Osteoblast (primary cell): ENCODE measurements at places on chromosomes 4 and X. TPM values are rescaled to one million over a fixed set of nuclear protein-coding genes. Genes with fewer than 3 reads are reported as not detected.

DNA sequence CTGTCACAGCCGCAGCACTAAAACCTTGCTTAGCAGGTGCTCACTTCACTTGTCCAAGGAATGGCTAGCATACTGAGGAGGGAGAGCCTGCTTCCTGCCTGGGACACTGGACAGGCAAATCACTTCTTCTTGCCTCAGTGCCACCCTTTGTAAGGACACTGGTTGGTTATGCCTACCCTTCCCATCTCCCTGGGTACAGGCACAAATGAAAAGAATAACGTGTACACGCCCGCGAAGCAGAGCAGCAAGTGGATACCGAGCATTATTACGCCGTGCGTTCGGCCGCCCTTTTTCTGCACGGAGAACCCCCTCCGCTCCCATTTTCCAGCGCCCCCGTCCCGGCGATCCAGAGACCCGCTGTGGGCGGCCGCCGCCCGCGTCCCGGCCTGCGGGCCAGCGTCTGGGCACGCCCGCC is 338 bp upstream of the KLHL2 start:
- H3K36me3 ChIP-seq = no peaks in the 10 kb centered on the region
- H3K27ac ChIP-seq = no peak overlapping the region
- H3K4me3 ChIP-seq = peak overlapping the region; percentile 88
- H3K4me1 ChIP-seq = peaks cover 21% of the 10 kb centered on the region

DNA sequence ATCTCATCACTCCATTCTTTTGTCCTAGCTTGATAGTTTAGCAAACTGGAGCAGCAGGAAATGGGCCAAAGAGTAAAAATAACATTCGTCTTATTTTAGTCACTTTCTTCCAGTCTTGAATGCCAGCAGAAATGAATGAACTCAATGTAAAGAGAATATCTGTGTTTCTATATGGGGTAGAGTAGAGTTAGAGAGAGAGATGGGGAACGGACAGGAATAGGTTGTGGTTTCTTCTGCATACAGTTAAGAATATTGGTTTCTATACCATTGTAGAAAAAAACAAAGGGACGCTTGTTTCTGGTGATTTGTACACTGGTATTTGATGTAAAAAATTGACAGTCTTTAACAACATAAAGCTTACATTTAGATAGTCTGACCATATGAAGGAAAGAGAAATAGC is 8.9 kb downstream of the GPR174 start:
- H3K27me3 ChIP-seq = no peaks in the 10 kb centered on the region
- H3K4me3 ChIP-seq = no peak overlapping the region
- no peak overlapping the region for H3K27ac ChIP-seq
- H3K4me1 ChIP-seq = no peaks in the 10 kb centered on the region
- DNase-seq = no peak

DNA sequence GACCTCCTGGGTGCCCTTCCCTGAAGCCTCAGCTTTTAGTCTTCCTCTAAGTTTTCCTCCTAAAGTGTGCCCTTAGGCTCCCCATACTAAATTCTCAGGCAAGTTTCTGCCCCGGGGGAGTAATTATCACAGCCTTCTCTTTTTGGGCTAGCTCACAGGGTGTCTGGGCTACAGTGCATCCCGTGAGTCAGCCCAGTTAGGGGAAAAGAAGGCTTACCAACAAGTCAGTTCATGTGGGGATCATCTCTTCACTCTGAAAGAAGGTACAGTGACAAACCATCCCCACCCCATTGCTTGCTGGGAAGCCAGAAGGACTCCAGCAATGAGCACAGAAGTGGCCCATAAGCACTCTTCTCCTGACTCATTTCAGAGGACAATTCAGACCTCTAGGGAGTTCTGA is 134.7 kb upstream of the FAM9C start:
- H3K4me3 ChIP-seq = no peak overlapping the region
- peaks cover 11% of the 10 kb centered on the region for H3K4me1 ChIP-seq
- no peaks in the 10 kb centered on the region for H3K36me3 ChIP-seq
- no peaks in the 10 kb centered on the region for H3K27me3 ChIP-seq

DNA sequence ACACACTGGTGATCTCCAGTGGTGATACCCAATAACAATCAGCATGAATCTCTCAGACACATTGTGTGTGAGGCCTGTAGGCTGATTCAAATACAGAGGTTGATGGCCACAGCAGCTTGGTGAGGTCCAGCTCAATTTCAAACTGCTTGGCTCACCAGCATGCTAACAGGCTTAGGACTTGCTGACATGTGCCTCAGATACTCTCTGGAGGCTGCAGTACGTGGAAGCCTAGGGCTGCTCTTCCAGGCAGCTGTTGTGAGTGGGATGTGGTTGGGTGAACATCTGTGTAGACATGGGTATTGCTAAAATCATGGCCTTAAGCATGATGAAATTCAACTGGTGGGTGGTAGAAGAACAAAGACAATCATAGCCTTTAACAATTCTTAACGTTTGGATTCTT is 4.3 kb downstream of the CXCL9 start:
- DNase-seq = no peak
- H3K4me3 ChIP-seq = no peak overlapping the region
- H3K36me3 ChIP-seq = no peaks in the 10 kb centered on the region

- no peaks in the 10 kb centered on the region for H3K36me3 ChIP-seq
- H3K27ac ChIP-seq = no peak overlapping the region
- H3K4me1 ChIP-seq = no peaks in the 10 kb centered on the region
- no peak for DNase-seq
- peaks cover 66% of the 10 kb centered on the region for H3K27me3 ChIP-seq
Measured at GRCh38 chr4:185011408-185011807, 6.9 kb upstream of the HELT start.

- no peaks in the 10 kb centered on the region for H3K27me3 ChIP-seq
- no peaks in the 10 kb centered on the region for H3K4me1 ChIP-seq
- no peaks in the 10 kb centered on the region for H3K36me3 ChIP-seq
- H3K27ac ChIP-seq = no peak overlapping the region
- DNase-seq = no peak
Measured at GRCh38 chr4:8708401-8709021, 115.9 kb downstream of the CPZ start.

DNA sequence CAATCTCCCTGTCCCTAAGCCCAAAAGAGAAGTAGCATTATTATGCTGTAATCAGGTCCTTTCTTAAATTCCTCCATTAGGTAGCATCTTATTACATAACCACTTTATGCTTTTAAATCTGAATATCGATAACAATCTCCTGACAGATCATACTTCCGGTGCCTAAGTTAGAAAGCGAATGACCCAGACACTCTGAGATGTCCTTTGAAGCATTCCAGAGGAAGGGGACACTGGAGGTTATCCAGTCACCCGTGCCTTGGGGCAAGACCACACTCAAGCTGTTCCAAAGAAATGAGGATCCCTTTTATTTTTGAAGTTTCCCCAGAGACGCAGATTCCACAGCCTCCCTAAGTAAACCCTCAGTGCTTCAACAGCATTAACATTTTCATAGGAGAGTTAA is 125.7 kb downstream of the PALLD start:
- no peaks in the 10 kb centered on the region for H3K27me3 ChIP-seq
- H3K4me3 ChIP-seq = no peak overlapping the region
- no peak for DNase-seq
- peak overlapping the region; percentile 93 for H3K27ac ChIP-seq
- no peaks in the 10 kb centered on the region for H3K36me3 ChIP-seq

GRCh38 chrX:107117993-107118321 is 665 bp downstream of the RBM41 start:
- H3K27ac ChIP-seq = no peak overlapping the region
- peaks cover 18% of the 10 kb centered on the region for H3K36me3 ChIP-seq
- peaks cover 14% of the 10 kb centered on the region for H3K27me3 ChIP-seq
- no peak for DNase-seq
- H3K4me1 ChIP-seq = peaks cover 3% of the 10 kb centered on the region
- H3K4me3 ChIP-seq = peak overlapping the region; percentile 70

GRCh38 chrX:27987862-27988646 is 6.8 kb upstream of the DCAF8L1 start:
- no peak for DNase-seq
- H3K4me3 ChIP-seq = no peak overlapping the region
- H3K27ac ChIP-seq = no peak overlapping the region
- H3K36me3 ChIP-seq = no peaks in the 10 kb centered on the region
- no peaks in the 10 kb centered on the region for H3K4me1 ChIP-seq

DNA sequence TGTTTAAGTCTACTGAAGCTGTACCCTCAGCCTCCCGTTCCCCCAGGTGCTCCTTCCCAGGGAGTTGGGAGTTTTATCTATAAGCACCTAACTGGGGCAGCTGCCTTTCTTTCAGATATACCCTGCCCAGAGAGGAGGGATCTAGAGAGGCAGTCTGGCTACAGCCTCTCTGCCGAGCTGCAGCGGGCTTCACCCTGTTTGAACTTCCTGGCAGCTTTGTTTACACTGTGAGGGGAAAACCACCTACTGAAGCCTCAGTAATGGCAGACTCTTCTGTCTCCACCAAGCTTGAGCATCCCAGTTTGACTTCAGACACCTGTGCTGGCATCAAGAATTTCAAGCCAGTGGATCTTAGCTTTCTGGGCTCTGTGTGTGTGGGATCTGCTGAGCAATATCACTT is 122.5 kb downstream of the MAGEE1 start:
- H3K4me3 ChIP-seq = no peak overlapping the region
- DNase-seq = no peak
- H3K27ac ChIP-seq = no peak overlapping the region
- H3K27me3 ChIP-seq = no peaks in the 10 kb centered on the region
- no peaks in the 10 kb centered on the region for H3K4me1 ChIP-seq

GRCh38 chr4:138242834-138243156 is 646 bp upstream of the SLC7A11 start:
- H3K4me1 ChIP-seq = peaks cover 13% of the 10 kb centered on the region
- H3K4me3 ChIP-seq = peak overlapping the region; percentile 67
- H3K27ac ChIP-seq = peak overlapping the region; percentile 97
- DNase-seq = peak; percentile 44
- H3K36me3 ChIP-seq = no peaks in the 10 kb centered on the region

DNA sequence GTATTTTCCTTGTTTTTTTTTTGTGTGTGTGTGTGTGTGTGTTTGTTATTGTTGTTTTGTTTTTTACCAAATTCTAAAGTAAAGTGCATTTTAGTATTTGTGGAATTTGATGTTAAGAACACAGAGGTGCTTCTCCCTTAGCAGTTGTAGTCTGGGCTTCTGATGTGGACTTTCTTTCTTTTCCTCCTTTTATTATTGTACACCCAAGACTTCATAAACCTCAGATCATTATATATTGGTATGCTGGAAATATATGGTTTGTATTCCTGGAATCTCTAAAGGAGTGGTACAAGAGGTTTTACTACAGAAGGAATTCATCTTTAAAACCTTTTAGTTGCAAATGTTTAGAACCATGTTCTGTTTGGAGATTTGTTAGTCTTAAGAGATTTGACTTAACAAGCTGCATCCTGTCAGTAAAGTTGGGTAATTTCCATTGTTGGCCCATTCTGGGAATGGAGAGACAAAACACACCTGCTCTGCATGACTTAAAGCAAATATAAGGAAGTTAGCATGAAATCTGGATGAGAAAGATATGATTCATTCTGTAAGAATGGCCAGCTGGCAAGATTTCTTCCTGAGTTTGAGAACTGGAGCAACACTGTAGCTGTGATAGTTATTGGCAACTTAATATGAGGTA is 64.0 kb downstream of the SMAD1 start:
- no peak overlapping the region for H3K27ac ChIP-seq
- no peak for DNase-seq
- no peaks in the 10 kb centered on the region for H3K27me3 ChIP-seq
- H3K36me3 ChIP-seq = no peaks in the 10 kb centered on the region
- no peaks in the 10 kb centered on the region for H3K4me1 ChIP-seq

GRCh38 chrX:135273162-135273561 is 21.3 kb downstream of the ETDA start:
- H3K27me3 ChIP-seq = no peaks in the 10 kb centered on the region
- H3K27ac ChIP-seq = no peak overlapping the region
- H3K4me1 ChIP-seq = no peaks in the 10 kb centered on the region

GRCh38 chrX:44011506-44011905 is 38.3 kb upstream of the NDP start:
- no peak overlapping the region for H3K4me3 ChIP-seq
- no peaks in the 10 kb centered on the region for H3K27me3 ChIP-seq
- peaks cover 21% of the 10 kb centered on the region for H3K4me1 ChIP-seq

DNA sequence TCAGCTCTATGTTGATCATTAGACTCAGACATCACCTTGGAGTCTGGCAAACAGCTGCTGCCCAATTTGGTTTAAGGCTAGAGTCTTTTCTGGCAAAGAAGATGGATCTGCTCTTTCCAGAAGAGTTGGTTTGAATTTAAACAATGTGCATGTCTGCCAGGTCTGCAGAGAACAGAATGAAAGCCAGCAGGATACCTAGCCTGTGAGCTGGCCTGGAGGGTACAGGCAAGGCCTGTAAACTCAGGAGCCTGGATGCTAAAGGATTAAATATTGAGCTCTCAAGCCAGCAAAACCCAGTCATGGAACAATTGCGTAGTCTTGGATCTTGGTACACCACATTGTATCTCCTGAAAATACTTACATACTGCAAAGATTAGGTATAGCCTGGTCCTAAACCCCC is 15.6 kb upstream of the PDLIM3 start:
- no peak overlapping the region for H3K4me3 ChIP-seq
- no peak overlapping the region for H3K27ac ChIP-seq
- no peaks in the 10 kb centered on the region for H3K4me1 ChIP-seq
- H3K36me3 ChIP-seq = no peaks in the 10 kb centered on the region

GRCh38 chr4:182978152-182978827 is 61.1 kb upstream of the DCTD start:
- no peak overlapping the region for H3K4me3 ChIP-seq
- H3K27ac ChIP-seq = no peak overlapping the region
- H3K36me3 ChIP-seq = no peaks in the 10 kb centered on the region

DNA sequence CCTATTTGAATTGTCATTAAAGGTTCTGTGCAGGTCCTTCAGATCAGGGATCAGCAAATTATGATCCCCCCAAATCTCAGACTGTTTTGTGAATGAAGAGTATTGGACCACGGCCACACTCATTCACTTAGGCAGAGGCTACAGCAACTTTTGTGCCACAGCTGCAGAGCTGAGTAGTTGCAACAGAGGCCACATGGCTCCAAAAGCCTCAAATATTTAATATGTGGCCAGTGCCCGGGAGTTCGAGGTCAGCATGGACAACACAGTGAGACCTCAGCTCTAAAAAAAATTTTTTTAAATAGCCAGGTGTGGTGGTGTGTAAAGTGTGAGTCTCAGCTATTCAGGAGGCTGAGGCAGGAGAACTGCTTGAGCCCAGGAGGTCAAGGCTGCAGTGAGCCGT is 100.7 kb downstream of the NSUN7 start:
- no peaks in the 10 kb centered on the region for H3K27me3 ChIP-seq
- H3K36me3 ChIP-seq = no peaks in the 10 kb centered on the region
- H3K27ac ChIP-seq = no peak overlapping the region
- no peak for DNase-seq
- H3K4me1 ChIP-seq = peaks cover 8% of the 10 kb centered on the region

The ASMT gene
- 0.36 TPM in 1 of 2 replicates, not detected in the other for total RNA-seq

The OTUD5 gene
- 31.2 and 33.7 TPM in 2 replicates for total RNA-seq

The STOX2 gene
- 0.36 and 0.59 TPM in 2 replicates for total RNA-seq

The ELOVL6 gene
- total RNA-seq = 12.7 and 19.7 TPM in 2 replicates

The DKK2 gene
- under 0.01 TPM in 1 of 2 replicates, not detected in the other for total RNA-seq

The CFAP99 gene
- under 0.01 TPM in 2 replicates for total RNA-seq

The MUC7 gene
- not detected in 2 replicates for total RNA-seq
